ENCODE measurements at places on chromosomes 3 and 15. TPM values are rescaled to one million over a fixed set of nuclear protein-coding genes. Genes with fewer than 3 reads are reported as not detected.
A peak's percentile ranks its signal among the peaks of the same experiment; 100 is the strongest.

Gene CAMP
- 0.25 TPM for total RNA-seq

Gene GOLGA8J
- total RNA-seq = 0.10 TPM

Gene HIGD2B
- 0.15 TPM for total RNA-seq

Gene ZNF80
- total RNA-seq = not detected

Gene RBP2
- total RNA-seq = not detected

Gene TUSC7
- total RNA-seq = not detected

Gene LDHAL6B
- total RNA-seq = not detected

Gene LRRN1
- 3.3 TPM for total RNA-seq

Gene NMNAT3
- total RNA-seq = 2.4 TPM

DNA sequence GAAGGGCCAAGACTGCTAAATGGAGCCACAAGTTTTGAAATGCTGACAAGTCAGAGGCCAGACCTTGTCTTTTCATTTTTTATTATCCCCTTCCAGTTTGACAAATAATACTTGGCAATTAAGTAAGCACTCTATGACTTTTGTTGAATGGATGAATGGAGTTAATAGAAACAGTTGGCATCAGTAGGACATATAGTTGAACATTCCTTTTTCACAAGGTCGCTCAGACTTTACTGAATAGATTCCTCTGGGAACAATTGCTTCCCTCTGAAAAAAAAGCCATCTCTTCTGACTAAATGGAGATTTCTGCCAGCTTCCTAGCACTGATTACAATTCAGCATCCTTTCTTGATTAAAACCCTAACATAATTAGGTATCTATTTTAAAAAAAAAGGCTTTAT, 53.2 kb downstream of the TRA2B start:
- no peak for DNase-seq

DNA sequence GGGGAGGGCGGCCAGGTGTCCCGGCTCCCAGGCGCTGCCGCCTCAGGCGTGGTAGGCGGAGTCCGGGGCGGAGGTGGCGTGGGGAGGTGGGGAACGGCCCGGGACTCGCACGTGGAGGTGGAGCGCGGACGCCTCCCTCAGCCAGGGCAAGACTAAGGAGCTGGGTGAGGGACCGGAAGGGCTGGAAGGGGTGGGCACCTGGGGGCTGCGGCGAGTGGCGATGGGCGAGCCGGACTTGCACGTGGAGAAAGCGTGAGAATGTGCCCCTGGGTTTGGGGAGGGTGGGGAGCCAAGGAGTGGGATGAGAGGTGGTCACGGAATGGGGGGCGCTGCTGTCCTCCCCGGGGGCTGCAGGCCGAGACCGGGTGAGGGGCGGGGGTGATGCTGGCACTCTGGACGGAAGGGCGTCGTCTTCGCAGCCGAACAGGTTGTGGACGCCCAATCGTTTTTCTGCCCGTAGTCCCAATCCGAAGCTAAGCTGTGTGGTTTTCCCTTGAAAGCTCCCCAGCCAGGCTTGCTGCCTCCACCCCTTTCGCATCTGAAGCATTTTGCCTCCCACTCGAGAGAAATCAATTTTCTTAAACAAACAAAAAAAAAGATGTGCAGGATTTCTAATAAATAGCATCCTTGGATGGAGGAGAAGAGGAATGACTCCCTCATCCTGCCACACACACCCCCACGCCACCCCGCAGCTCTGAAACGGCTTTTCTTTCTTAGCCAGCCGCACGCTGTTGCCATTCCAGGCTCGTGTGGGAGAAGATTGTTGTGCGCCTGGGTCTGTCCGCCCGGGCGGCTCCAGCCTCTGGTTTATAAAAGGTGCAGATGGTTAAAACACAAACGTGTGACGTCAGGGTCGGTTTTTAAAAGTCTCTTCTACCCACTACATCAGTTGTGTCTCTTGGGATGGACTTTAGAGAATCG, 62.5 kb upstream of the ANKRD28 start:
- peak; percentile 27 for DNase-seq

GRCh38 chr3:10927551-10927950, 65.0 kb upstream of the SLC6A1 start:
- no peak for DNase-seq

DNA sequence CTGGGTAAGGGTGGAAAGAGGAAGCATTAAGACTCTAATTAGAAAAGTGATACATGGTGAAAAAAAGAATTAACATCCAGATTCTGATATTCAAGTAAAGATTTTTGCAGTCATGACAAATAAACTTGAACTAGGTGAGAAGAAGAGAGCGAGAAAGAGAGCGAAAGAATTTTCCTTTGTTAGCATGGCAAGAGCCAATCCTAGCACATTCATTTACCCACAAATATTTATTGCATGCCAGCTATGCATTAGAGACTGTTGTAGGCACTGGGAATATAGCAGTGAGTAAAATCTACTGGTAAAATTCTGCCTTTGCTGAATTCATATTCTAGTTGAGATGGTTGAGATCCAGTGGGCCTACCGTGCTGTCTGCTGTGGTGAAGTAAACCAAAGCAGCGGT, 177.9 kb upstream of the DPH6 start:
- DNase-seq = no peak

DNA sequence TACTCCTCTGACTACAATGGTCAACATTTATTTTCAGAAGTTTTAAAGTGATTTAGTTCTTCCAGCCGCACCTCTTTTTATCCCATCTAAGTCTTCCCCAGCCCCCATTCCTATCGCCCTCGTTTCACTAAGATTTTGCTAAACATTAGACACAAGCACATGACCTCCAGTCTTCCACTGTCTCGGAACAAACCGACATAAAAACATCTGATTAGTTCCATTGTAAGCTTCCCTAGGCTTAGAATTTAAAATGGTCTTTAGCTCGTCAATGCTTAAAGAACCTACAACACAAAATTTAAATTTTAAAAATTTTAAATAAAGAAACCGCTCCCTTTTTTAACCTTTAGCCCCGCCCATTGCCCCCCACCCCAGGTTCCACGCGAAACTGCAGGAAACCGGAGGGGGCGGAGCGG, 284 bp upstream of the TSC22D2 start:
- DNase-seq = peak; percentile 78

DNA sequence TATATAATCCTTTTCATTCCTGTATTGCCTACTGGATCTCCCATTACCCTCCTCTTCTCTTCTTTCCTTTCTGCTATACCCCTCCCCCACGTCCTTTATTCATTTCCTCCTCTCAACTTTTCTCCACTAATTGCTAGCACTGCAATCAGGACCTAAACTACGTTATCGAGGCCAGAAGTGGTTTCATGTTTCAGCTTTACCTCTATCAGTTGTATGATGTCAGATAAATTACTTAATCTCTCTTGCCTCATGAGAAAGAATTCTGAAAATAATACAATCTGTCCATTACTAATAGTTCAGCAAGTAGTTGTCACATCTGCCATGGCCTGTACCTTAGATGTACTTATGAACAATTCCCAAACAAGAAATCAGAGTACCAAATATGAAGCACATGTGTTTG, 10.6 kb downstream of the POPDC2 start:
- no peak for DNase-seq

- DNase-seq = no peak
Measured at GRCh38 chr3:47573190-47574172, 5.2 kb downstream of the CSPG5 start.

DNA sequence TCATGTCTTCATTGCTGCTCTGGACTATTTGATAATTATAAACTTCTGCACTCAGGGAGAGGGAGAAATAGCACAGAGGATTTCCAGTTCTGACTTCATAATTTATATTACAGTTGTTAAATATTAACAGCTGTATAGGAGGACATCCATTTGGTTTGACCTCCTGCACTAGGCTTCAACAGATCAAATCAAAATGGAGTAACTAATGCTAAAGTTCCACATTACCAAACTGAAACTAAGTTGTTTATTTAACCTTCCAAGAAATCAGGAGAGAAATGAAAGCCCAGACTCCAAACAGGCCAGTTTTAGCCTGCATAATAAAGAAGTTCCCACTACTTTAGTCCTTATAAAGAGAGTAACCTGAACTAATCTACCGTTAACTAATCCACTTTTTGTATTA, 4.6 kb downstream of the PLSCR2 start:
- DNase-seq = peak; percentile 7

GRCh38 chr3:63779227-63779626, 39.9 kb upstream of the C3orf49 start:
- DNase-seq = no peak

DNA sequence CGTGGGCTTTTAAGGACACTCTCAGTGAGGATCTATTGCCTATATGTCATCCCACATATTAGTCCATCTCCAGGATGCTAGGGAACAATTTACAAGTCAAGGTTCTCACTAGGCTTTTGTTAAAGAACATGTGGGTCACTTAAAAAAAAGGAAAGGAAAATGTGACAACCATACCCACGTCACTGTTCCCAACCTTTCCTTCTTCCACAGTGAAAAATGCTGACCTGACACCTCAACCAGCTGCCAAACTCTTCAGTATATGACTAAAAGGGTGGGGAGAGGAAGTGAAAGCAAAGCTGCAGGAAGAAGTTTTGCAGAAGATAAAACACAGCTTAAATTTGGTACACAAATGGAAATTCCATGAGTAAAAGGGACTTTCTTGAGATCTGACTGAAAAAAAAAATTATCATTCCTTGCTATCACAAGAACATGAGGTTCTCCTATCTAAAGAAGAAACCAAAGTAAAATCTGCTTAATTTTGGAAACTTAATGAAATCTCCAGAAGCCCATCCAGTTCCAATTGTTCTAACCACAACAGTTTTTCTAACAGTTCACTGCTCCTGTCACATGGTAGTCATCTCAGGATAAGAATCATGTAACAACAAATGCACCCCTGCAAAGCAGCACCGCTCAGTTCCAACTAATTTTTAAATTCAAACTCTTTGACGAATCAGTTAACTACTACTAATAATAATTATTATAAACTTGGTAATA, 117.0 kb upstream of the TSPAN3 start:
- peak; percentile 7 for DNase-seq

DNA sequence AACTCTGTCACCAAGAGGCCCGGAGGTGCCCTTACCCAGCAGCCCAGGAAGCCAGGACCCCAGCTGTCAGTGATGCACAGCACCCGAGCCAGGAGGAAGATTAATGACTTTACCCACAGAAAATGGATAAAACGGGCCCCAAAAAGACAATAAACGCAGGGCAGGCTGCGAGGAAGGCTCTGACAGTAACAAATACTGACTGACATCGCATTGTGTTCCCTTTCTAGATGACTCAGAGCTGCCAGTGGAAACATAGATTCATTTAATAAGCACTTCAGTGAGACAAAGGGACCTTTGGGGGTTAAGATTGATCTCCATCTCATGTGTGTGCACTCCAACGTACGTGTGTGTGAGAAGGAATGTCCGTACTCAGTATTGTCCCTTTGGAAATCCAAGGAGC, 225.3 kb upstream of the PPP2R3A start:
- no peak for DNase-seq

DNA sequence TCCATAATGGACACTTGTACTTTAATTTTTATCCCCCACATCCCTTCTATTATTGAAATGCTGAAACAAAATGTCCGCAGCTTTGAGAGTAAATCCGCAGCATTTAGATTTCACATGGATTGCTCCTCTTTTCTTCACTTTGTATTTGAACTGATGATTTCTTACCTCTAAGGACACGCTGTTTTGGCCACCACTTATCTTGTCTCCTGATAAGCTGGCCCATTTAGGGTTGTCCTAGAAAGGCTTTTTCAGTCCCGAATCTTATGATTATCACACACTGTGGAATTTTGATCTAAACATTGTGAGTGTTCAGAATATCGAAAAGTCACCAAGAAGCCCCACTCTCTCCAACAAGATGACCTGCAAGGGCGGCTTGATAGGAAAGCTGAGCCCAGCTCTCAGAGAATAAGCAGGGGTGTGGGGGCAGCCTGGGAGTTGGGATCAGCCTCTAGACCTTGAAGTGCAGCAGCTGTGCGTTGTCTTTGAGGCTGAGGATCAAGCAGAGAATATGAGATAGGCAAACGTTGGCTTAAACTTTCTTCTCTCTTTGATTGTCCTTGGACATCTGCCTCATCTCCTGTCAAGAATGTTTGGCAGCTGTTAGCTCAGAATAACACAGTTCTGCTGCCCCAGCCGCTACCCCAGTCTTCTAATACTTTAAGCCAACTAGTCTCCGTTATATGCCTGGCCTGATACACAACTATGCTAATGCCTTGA, 399.7 kb upstream of the NR2F2 start:
- no peak for DNase-seq

GRCh38 chr3:154678041-154678654, 248.2 kb upstream of the GPR149 start:
- DNase-seq = no peak

- no peak for DNase-seq
Measured at GRCh38 chr15:63849906-63850305, 16.2 kb upstream of the HERC1 start.

Data from renal cortical epithelial cell (primary cell).